ENCODE measurements at places on chromosomes 7 and 10.

- no peak for DNase-seq
Observed at GRCh38 chr10:131993275-131993674, 11.6 kb upstream of the BNIP3 start.

- no peak for DNase-seq
Observed at GRCh38 chr7:2929321-2930201, 85.5 kb upstream of the GNA12 start.

DNA sequence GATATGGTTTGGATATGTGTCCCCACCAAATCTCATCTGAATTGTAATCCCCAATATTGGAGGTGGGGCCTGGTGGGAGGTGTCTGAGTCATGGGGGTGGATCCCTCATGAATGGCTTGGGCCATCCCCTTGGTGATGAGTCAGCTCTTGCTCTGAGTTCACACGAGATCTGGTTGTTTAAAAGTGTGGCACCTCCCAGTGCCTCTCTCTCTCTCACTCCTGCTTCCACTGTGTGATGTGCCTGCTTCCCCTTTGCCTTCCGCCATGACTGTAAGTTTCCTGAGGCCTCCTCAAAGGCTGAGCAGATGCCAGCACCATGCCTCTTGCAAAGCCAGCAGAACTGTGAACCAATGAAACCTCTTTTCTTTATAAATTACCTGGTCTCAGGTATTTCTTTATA lies 4.8 kb upstream of the GCK start:
- no peak for DNase-seq

DNA sequence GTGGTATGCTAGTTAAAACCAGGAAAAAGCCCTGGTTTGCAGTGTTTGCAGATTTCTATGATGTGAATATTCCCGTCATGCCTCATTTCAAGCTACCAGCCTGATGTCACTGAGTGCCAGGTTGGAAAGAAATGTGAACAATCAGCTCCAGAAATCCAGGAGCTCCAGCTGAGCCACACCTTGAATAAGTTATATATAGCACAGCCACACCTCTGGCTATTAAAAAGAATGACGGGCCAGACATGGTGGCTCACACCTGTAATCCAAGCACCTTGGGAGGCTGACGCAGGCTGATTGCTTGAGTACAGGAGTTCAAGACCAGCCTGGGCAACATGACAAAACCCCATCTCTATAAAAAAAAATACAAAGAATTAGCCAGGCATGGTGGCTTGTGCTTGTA lies 18.7 kb upstream of the SLF2 start:
- no peak for DNase-seq

- DNase-seq, result no peak
Observed at GRCh38 chr7:146346096-146346495, 229.5 kb downstream of the CNTNAP2 start.

DNA sequence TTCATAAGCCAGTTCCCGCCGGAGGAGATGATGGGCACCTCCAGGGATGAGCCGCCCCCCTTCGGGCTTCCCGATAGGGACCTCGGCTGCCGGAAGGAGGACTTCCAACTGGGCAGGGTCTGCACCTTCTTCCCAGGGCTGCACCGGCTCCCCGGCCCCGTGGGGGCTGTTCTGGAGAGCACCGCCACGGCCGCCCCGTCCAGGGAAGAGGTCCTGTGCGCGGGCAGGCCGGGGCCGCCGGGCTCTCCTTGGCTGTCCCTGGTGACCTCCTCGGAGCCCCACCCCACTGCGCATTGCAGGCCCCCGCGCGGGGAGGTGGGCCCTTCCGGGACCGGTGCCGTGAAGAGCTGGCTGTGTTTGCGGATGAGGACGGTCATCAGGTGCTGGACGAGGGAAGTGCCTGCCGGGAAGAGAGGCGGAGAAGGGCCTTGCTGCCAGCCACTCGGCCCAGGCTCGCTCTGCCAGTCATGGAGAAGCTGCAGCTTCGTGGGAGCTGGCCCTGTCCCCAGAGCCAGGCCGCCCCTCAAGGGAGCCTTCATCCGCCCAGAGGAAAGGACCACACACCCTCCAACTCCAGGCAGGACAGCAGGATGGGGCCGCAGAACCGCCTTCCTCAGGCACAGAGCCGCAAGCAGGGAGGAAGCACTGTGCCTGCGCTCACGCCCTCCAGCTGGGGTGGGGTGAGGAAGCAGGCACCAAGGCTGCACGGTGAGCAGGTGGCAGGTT lies 144.4 kb downstream of the MAPK8 start:
- no peak for DNase-seq

- DNase-seq, result no peak
Observed at GRCh38 chr10:124541076-124541903, 79.7 kb downstream of the LHPP start.

DNA sequence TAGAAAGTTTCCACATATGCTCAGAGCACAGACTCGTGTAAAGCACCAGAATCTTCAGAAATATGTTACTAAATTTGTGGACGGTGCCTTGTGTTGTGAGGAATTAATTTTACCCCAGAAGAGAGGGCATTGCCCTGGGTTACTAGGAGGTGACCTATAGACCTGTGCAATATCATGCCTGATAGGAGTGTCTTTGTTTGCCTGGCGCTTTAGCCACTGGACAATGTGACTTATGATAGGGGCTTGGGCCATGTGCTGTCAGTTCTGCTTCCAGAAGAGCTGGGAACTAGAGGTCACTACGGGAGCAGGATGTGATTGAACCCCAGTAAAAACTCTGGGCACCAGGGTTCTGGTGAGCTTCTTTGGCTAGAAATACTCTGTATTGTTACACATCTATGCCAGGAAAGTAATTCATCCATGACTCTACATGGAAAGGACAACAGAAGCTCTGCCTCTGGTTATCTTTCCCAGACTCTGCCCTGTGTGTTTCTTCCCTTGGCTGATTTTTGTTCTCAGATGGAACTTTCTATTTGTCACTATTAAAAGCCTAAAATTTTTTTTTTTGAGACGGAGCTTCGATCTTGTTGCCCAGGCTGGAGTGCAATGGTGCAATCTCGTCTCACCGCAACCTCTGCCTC lies 75.5 kb downstream of the SIRT1 start:
- no peak for DNase-seq

DNA sequence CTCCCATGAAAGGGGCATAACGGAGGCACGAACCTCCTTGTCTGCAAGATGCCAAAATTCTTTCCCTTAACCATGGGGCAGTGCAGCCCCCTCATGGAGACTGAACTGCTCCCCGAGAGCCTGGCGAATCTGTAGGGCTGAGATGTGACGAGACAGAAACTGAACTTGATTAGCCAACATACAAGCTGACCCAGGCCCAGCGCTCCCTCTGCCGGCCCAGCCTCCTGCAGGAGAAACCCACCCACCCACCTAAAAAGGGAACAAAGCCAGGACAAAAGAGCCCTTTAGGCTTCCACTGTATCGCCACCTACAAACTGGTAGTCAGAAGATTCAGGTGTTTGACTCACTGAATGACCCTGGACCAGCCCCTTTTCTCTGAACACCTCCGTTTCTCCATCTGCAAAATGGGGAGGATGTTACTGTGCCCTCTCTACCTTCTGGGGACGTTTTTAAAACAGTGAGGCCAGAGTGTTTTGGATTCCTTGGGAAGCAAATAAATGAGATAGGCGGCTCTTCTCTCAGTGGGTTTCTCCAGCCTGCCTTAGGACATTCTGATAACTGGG lies 58.4 kb downstream of the C10orf105 start:
- DNase-seq, result no peak

DNA sequence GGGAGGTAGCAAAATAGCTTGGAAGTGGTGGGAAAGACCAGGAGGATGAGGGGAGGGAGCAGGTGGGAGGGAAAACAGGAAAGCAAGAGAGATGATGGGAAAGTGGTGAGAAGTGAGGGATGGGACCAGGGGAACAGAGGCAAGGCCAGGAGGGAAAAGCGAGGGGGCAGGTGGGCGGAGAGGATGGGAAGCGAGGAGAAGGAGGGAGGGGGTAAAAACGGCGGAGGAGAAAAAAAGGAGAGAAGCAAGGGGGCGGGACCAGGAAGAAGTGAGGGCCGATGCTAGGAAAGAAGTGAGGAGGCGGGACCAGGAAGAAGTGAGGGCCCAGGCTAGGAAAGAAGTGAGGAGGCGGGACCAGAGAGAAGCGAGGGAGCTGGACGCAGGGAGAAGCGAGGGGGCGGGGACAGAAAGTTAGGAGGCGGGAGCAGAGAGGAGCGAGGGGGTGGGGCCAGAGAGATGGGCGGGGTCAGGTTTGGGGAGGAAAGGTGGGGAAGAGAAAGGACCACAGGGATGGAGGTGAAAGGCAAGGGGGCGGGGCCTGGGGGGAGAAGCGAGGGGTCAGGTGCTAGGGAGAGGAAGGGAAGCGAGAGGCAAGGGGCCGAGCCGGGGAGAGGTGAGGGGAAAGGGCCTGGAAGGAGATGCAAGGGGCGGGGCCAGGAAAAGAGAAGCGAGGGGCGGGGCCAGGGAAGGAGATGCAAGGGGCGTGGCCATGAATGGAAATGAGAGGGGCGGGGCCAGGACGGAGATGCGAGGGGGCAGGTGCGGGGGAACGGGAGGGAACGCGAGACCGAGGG lies 984 bp downstream of the SMURF1 start:
- DNase-seq, result peak; percentile 94

- no peak for DNase-seq
Observed at GRCh38 chr10:3532644-3533043, 252.4 kb downstream of the KLF6 start.

DNA sequence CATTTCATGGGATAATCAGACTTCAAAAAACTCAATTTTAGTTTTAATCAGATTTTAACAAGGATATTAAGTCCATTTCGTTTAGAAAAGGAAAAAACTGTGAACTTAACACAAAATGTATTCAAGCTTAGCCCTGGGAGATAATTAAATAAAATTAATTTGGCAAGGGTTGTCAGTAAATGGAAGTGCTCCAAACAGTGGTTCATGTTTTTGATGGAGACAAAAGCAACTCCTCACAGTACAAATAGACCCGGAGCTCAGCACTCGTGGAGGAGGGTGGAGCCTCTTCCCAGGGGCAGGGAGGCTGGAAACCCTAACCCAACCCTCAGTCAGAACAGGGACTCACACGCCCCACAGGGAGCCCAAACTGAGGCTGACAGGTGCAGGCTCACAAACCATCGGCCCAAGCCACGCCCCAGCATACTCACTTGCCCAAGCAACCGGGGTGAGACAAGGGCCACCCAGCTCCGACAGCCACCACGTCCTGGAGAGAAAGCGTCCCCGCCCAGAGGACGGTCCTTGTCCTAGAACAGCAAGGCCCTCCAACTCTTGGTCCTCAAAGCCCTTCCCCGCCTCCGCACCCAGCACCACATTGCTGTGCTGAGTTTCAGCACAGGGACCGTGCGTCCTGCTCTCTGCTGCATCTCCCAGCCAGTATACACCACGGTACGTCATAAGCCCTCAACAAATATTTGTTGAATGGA lies 39.8 kb downstream of the MAD1L1 start:
- no peak for DNase-seq

- DNase-seq, result no peak
Observed at GRCh38 chr7:100720671-100721504, 620 bp downstream of the EPO start.

GRCh38 chr10:25441270-25441669 lies 266.5 kb downstream of the GPR158 start:
- DNase-seq, result no peak

GRCh38 chr7:139845443-139845805 lies 16.4 kb downstream of the TBXAS1 start:
- no peak for DNase-seq

- DNase-seq, result no peak
Observed at GRCh38 chr10:69239136-69239535, 19.0 kb downstream of the HKDC1 start.

DNA sequence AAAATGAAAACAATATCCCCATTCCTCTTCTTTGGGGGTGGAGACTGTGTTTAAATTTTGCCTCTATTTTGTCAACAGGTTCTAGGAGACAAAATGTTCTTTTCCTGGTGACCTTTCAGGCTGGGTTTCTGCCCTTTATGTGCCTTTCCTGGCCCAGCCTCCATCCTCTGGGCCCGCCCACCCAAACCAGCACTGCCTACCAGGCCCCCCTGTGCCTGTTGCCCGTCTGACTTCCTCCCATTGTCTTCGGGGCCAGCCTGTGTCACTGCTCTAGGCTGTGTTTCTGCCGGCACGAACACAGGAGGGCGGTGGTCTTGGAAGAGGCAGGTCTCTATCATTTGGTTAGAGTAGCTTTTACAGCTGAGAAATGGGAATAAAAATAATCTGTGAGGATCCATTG lies 13.9 kb downstream of the TSPAN14 start:
- DNase-seq, result peak; percentile 46

- DNase-seq, result no peak
Observed at GRCh38 chr7:84013616-84014240, 180.9 kb downstream of the SEMA3A start.

DNA sequence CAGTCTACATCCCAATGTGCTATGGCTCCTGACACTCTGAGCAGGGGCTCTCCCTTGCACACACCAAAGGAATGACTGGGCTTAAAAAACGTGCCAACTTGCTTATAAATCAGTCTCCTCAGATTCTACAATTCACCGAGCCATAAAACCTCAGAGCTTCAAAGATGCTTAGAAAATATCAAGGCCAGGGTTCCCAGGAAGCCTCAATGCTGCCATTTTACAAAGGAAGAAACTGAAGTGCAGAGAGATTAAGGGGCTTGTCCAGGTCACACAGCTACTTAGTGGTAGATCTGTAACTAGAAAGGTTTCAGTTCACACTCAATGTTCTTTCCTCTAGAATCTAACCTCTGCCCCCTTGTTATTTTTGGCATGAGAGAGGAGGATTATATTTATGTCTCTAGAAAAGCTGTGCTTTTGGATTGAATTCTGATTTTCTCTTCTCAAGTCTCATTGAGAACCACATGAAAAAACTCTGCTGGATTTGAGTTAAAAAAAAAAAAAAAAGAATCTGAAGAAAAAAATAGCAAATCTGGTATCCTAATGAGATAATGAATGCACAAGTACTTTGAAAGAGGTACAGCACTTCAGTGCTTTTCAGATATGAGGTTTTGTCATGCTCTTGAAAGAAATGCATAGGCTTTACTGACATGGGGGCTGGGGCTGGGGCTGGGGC lies 22.3 kb upstream of the TSPAN33 start:
- DNase-seq, result no peak

GRCh38 chr7:155864271-155864985 lies 52.2 kb upstream of the SHH start:
- no peak for DNase-seq

DNA sequence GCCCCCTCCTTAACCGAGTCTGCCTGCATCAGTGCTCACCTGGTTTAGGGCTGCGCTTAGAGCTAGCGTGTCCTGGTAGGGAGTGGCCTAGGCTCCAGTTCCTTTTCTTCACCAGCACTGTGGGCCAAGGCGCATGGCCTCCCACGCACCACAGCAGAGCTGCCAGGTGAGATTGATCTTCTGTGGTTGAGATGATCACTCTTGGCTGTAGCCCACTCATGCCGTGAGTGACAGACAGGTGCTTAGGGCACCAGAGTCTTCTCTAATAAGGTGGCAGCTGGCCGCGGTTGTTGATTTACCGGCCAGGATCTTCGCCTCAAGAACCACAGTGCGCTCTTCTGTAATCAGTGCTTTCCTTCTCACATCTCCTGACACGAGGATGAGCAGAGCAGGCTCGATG lies 157.2 kb upstream of the INSYN2A start:
- no peak for DNase-seq

DNA sequence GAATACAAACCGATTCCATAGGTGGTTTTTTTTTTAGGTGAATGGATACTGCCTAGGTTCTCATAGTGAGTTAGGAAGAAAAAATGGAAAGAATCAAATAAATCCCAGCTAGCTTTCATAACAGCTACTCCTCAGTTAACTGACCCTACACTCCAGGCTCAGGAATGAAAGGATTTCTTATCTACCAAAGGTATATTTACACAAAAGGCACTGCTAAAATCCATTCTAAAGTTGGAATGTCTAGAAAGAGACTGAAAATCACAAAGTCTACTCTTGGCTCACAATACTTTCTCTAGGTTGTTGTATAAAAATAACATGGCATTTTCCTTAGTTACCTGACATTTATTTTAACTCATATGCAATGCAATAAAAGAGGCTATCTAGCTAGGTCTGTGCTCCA lies 375.2 kb downstream of the MAGI2 start:
- DNase-seq, result no peak

GRCh38 chr10:21724020-21724589 lies 190.1 kb downstream of the MLLT10 start:
- DNase-seq, result no peak
